CD14-positive monocyte (primary cell): ENCODE measurements at places on chromosomes 13 and 19.

- DNase-seq = peak; percentile 60
These were observed 4.7 kb downstream of the LSM4 start for GRCh38 chr19:18317961-18318800.

DNA sequence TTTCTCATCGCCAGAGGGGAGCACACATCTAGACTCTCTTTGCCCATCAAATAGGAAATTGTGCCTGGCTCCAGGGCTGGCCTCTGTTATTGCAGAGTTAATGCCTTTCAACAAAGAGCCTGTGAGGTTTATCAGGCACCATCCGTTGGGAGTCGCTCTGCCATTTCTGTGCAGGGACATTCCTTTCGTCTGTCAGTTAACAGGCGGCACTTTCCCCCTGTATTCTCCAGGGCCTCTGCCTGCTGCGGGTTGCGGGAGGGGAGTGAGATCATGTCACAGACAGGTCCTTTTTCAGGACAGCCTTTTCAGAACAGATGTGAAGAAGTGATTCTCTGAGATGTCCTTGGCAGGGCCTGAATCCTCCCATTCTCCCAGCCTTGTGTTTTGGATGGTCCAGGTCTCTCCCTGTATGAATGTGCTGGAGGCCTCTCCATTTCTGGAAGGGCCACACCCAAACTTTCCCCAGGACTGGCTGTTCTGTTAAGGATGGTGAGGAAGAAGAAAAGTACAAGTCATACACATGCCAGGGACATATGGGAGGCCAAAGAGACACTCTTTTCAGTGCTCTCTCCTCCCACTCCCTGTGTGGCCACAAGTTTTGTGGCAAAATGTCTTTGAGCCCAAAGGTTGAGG is 14.9 kb downstream of the SERP2 start:
- DNase-seq = no peak

DNA sequence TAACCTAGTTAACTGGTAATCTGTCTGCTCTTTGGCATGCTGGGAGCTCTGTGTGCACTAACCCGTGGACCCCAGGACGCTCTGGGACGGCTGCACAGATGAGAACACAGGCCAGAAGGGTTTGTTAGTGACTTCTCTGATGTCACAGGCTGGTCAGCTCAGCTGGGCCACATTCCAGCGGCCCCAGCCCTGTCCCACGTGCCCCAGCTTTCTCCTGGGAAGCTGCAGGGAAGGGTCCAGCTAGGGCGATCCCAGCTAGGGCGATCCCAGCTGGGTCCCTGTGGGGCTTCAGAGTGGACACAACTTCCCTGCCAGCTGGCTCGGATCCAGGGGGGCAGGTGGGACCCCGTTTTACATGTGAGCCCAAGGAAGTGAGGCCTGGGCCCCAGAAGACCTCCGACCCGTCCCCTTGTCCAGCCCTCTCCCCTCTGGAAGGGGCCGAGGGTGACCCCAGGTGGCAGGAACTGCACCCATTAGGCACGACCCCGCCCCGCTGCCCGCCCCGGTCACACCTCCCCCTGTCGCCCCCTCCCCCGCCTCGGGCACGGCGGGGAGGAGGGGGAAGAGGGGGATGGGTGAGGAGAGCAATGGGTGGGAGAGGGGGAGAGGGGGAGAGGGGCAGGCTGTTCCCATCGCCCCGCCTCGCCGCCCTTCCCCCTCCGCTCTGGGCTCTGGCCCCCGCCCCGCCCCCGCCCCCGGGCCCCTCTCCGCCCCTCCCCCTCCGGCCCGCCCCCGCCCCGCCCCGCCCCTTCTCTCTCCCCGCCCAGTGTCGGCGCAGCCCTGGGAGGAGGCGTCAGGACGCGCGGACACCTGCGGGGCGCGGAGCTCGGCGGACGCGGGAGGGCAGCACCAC is 75.2 kb upstream of the MCF2L start:
- no peak for DNase-seq

GRCh38 chr19:13269348-13269747 is 119.1 kb downstream of the IER2 start:
- no peak for DNase-seq

- DNase-seq = no peak
These were observed 156.5 kb downstream of the LMO7 start for GRCh38 chr13:75792526-75793187.

- peak; percentile 72 for DNase-seq
These were observed 10.6 kb downstream of the CD70 start for GRCh38 chr19:6580313-6580712.

DNA sequence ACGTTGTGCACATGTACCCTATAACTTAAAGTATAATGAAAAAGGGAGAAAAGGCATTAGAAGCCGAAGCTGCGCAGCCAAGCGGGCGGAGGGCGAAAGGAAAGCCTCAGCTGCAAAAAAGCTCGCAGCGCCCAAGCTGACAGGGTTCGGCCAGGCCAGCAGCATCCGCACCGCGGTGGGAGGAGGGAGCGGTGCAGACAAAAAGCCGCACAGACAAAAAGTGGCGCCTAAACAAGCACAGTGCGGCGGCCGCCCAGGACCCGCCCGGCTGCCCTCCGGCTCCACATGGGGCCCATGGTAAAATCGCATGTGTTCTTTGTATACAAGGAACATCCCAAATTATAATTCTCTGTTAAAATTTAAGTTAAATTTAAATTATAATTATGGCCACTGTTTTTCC is 42.4 kb downstream of the PSG3 start:
- DNase-seq = no peak

DNA sequence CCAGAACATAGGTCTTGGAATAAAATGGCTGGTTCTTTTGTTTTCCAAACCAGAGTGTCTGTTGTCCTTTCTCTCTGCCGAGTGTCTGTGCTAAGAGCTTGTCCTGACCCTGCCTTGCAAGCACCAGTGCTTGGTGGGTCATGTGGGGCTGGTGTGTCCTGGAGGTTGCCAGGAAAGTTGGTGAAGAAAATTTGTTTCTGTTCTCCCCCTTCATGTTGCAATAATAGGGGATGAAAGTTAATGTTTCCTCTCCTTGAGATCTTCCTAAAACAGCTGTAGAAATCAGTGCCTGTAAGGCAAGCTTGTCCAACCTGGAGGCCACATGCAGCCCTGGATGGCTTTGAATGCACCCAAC is 2.7 kb downstream of the HAMP start:
- no peak for DNase-seq

GRCh38 chr19:4815426-4816201 is 15.9 kb downstream of the TICAM1 start:
- DNase-seq = peak; percentile 95

GRCh38 chr19:3188627-3189596 is 3.2 kb downstream of the NCLN start:
- DNase-seq = peak; percentile 40

- no peak for DNase-seq
These were observed 324.0 kb downstream of the GPC5 start for GRCh38 chr13:91722267-91722884.

DNA sequence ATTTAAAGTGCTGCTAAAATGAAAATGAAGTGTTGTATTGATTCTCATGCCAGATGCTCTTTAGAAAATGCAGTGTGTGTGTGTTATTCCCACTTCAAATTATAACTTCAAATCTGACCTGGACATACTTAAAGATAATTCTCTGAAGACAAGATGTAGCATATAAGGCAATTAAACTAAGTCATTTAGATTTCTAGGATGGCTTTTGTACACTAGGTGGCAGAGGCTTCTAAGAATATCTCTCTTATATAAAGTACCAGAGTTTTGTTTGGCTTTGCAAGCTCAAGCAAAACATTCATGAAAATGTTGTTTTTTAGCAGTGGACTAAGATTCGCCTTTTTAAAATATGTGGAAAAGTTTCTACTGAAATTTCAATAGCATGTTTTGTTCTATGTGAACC is 407.2 kb downstream of the GPC5 start:
- DNase-seq = no peak

- DNase-seq = no peak
These were observed 7.8 kb downstream of the SMARCA4 start for GRCh38 chr19:10968527-10969135.

GRCh38 chr19:1425102-1425837 is 12.9 kb upstream of the RPS15 start:
- DNase-seq = no peak

DNA sequence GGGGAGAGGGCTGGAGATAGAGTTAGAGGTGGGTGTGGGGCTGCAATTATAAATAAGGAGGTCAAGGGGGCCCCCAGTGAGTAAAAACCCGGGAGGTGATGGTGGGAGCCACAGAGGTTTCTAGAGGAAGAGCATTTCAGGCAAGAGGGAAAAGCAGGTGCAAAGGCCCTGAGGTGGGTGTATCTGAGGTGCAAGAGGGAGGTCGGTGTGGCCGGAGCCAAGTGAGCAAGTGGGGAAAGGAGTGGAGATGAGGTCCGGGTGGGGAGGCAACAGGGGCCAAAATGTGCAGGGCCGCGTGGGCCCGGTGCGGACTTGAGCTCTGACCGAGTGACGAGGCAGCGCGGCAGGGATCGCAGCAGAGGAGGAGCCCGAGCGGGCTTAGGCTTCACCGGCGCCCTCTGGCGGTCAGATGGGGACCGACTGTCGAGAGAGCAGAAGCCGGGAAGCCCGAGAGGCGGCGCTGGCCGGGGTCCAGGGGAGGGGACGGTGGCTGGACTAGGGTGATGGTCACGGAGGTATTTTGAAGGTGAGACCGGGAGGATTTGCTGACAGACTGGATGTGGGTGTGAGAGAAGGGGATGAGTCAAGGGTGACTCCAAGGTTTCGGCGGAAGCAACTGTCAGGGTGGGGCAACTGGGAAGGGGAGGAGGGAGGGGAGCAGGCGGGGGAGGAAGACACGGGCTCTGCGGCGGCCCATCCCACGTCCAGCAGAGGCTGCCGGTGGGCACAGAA is 17.7 kb upstream of the SPACA4 start:
- peak; percentile 83 for DNase-seq

- no peak for DNase-seq
These were observed 64.2 kb upstream of the ZNF85 start for GRCh38 chr19:20858861-20859260.

DNA sequence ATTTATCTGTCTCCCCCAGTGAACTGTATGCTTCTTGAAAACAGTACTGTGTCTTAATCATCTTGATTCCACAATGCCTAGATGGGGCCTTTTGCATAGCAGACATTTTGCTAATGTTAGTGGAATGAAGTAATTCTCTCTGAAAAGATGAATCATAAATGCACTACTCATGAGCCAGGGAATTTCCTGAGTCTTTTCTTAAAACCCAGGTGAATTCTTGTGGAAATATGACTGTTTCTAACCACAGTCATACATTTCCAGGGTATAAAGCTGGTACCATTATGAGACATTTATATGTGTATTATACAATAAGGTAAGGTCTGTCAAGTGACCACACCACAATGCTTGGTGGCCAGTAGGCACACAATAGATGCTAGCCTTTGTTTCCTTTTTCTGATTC is 5.5 kb upstream of the KCTD4 start:
- DNase-seq = peak; percentile 57

DNA sequence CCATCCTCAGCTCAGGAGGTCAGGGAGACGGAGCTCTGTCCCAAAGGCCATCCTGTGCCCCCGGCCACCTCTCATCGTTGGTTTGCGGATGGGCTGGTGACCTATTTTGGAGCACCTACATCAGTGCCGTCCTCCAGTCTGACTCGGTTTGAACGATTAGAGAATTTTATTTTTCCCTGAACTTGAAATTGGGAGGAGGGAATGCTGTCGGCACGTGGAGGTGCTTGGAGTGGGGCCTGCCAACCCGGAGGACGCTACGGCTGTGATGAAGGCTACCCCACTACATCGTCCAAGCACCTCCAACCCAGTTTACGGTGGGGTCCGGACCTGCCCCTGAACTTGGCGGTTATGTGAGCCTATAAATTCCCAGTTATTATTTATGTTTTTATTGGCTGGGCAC is 3.0 kb upstream of the ZNF554 start:
- DNase-seq = no peak

- no peak for DNase-seq
These were observed 2.6 kb upstream of the SPACA6 start for GRCh38 chr19:51690454-51691073.

DNA sequence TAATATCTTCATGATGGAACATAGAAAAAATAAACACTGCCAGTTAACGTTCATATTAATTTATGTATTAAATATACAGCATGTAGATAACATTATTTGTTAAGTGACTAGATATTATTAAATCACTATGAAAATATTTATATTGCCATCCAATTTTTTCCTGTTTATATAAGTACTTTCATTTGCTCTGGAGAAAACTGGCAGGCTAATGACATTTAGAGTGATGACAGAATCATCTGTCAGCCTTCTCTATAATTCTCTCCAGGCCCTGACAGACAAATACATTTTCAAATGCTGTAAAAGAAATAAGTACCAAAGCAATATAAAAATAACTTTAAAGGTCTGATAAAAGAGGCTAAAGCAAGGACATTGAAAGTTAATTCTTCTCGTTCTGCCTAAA is 2556.7 kb upstream of the PCDH20 start:
- no peak for DNase-seq

DNA sequence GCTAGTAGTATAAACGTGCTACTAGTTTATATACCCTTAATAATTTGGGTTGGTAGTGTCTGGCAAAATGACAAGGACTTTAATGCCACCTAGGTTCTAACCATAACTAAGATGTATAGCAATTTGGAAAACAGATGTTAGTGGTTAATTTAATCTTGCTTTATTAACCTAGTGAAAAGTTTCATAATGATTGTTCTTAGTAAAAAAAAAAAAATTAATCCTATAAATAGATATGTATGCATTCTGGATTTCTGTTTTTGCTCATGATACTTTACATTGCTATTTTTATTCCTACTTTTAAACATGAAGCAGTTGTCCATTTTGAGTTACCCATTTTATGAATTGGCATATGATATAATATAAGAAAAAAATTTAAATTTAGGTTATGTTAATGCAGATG is 36.3 kb downstream of the DGKH start:
- no peak for DNase-seq

- no peak for DNase-seq
These were observed 10.6 kb downstream of the FUT6 start for GRCh38 chr19:5828661-5829566.

- DNase-seq = no peak
These were observed 118.2 kb upstream of the SLC10A2 start for GRCh38 chr13:103184413-103184812.

GRCh38 chr13:52025475-52026245 is 1.2 kb downstream of the UTP14C start:
- DNase-seq = no peak

DNA sequence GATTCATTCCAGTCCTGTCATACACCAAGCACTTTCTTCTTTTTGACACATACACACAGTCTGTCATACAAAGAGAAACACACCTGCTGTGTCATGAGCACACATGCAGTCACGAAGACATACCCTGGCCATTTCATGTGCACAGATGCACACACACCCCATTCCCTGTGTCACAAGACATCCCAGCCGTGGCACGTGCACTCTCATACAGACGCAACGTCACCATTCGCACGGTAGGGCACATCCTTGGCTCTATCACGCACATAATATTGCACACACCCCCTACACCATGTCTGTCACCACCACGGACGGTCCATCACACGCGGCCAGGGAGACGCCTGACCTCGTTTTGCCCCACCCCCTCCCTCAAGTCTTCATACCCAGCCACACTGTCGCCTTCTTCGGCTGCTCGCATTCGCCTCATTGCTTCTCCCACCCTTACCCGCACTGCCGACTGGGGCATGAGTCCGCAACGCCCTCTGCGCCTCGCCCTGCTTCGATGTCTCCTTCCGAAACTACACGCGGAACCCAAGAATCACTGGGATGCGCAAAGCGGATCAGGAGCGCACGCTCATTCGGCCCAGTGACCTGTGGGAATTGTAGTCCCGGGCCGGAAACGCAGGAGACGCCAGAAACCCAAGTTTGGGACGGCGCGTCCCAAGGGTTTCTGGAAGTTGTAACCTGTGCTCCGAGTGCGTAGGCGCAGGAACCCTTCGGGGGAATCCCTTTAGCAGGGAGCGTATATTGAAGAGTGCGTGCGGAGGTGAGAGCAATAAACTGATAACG is 6.8 kb upstream of the ZNF283 start:
- peak; percentile 10 for DNase-seq
